Fibroblast of skin of right biceps (primary cell): ENCODE measurements at places on chromosomes 7 and 10.

DNA sequence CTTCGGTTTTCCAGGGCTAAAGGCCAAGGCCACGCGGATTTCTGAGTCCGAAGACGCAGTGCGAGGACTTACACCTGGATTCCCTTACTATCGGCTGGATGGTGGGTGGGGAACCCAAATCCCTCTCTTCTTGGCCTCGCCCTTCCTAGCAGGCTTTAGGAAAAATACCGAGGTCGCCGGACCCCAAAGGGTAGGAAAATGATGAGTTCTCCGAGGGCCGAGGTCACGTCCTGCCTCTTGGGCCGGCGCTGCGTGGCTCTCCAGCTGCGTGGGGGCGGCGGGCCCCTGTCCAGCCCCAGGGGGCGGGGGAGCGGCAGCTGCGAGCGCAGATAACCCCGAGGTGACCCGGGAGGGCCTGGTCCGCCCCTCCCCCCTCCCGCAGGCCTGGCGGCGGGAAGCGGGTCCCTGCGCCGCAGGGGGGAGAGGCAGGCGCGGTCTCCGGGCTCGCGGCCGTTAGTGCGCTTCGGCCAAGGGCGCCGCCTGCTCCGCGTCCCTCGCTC, 805 bp upstream of the HMX3 start:
- DNase-seq: no peak

DNA sequence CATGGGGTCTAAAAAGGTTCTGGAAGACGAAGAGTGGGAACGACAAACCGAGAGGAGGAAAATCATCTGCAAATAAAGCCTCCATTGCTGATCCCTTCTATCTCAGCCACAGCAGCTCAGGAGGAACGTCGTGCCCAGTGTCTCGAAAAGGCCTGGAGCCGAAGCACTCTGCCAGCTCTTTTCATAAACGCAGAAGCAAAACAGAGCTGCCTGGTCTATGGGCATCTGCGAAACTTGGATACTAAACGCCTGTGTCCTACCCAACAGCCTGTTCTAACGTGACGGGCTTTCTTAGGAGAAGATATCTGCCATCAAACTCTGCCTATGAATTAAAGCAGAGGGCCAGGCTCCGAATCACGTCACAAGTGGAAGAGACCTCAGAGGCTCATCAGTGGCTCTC, 68.7 kb downstream of the GNA12 start:
- no peak for DNase-seq

- DNase-seq: no peak
Measured at GRCh38 chr7:129498021-129498420, 4.3 kb upstream of the SMKR1 start.

DNA sequence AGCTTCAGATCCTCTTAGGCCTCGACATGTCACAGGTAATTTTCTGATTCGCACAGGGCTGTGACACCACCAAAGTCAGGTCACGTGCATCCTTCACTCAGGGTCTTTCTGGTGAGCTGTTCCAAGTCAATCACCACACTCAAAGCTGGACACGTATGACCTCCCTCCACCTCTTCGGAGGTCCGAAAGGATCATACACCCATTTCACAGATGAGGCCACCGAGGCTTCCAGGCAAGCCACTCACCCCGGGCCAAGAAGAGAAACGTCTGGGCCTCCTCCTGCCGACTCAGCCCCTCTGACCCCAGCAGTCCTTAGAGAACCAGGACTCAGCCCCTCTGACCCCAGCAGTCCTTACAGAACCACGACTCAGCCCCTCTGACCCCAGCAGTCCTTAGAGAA, 74.6 kb downstream of the FOXL3 start:
- DNase-seq: no peak

DNA sequence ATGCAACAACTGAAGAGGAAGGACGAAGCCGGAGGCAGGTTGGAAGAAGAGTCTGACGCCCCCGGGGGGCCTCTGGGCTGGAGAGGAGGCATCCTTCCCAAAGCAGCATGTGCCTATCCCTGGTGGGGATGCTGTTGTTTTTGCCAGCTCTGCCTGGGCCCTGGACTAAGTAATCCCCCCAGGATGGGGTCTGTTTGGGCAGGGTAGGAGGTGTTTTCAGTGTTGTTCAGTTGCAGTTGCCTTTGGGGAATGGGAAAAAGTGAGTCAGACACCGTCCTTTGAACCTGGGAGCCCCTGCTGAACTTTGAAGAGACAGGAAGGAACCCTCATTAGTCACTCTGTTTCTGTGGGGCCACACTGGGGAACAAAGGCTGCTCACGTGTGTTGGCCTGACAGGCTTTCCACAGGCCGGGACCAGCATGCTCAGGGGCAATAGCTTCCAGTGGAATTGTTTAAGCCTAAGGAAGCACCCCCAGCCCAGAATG, 35.2 kb upstream of the GDF10 start:
- no peak for DNase-seq

- DNase-seq: no peak
Measured at GRCh38 chr10:15043674-15044073, at the start of gene OLAH. TSS of gene OLAH (plus strand) at chr10:15043943. CDS start at chr10:15047289, 3,346 bp downstream.

GRCh38 chr7:31919678-31920369, 150.4 kb downstream of the PDE1C start:
- no peak for DNase-seq

DNA sequence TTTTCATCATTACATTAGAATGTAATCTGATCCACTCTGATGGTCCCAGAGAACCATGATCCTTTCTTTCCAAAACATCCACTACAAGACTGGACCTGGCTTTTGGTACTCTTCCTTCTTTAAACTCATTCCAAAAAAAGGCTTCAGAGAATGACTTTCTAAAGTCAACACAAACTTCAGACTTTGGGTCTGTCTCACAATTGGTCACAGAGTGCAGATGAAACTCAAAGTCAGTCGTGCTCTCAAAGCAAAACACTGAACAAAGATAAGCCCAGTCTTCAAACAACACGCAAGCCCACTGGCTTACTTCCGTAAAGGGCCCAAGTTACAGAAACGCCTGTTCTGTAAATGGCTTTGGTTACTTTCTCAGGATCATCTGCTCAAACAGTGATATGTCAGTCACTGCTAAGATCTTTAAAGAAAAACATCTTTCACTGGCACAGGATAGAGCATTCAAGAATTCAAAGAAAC, 250.9 kb upstream of the MKLN1 start:
- DNase-seq: peak; percentile 33

- no peak for DNase-seq
Measured at GRCh38 chr7:142168746-142169145, 57.2 kb downstream of the MGAM2 start.

DNA sequence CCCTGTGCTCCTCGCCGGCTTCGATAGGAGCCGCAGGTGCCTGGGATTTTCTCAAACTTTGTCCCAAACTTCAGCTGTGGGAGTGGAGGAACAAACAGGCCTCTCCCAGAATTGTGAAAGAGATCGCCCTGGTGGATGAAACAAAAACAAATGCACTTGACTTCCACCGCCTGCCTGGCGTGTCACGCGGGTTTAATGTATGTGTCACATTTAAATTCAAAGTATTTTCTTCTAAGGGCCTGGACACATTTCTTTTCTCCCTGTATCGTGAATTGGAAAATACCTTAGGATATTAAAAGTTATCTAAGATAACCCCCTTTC, 694 bp upstream of the WASL start:
- peak; percentile 71 for DNase-seq

DNA sequence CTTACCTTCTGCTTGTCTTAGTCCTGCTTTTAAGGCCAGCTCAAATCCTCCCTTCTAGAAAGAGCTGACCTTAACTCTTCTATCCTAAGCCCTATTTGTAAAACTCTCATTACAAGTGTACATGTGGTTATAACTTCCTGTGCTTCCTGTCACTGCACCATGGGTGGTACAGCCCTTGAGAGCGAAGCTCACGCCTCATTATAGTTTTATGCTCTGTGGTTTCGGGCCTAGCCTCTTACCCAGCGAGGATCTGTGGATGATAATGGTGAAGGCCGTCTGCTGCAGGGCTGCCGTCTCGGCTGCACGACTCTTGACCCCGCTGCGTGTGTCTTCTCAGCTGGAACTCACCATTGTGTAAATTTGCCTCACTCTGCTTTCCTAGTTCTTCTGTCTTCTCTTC, 74.6 kb downstream of the CUL1 start:
- peak; percentile 34 for DNase-seq

DNA sequence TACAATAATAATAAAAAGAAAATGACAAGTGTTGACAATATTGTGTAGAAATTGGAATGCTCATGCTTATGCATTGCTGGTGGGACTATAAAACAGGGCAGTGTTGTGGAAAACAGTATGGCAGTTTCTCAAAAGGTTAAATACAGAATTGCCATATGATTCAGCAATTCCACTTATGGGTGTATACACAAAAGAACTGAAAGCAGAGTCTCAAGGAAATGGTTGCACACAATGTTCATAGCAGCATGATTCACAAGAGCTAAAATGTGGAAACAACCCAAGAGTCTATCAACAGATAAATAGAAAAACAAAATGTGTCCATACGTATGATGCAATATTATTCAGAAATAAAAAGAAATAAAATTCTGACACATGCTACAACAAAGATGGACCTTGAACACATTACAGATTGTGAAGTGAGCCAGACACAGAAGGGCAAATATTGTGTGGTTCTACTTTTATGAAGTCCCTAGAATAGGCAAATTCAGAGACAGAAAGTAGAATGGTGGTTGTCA, 64.8 kb upstream of the GRM8 start:
- DNase-seq: no peak

DNA sequence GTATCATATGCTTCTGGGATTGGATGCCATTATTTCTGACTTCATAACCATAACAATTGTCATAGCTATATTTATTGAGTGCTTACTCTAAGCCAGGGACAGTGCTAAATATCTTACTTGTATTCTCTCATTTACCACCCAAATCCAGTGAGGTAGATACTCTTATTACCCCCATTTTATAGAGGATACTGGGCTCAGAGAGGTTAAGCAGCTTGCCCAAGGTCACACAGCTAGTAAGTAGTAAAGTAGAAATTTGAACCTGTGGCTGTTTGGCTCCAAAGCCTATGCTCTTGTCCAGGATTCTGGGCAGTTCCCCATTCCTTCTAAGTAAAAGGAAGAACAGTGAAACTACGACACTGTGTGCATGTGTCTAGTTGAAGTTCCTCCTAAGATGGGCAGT, 56.5 kb downstream of the COL13A1 start:
- no peak for DNase-seq

GRCh38 chr10:1190052-1190395, 133.8 kb downstream of the WDR37 start:
- no peak for DNase-seq

DNA sequence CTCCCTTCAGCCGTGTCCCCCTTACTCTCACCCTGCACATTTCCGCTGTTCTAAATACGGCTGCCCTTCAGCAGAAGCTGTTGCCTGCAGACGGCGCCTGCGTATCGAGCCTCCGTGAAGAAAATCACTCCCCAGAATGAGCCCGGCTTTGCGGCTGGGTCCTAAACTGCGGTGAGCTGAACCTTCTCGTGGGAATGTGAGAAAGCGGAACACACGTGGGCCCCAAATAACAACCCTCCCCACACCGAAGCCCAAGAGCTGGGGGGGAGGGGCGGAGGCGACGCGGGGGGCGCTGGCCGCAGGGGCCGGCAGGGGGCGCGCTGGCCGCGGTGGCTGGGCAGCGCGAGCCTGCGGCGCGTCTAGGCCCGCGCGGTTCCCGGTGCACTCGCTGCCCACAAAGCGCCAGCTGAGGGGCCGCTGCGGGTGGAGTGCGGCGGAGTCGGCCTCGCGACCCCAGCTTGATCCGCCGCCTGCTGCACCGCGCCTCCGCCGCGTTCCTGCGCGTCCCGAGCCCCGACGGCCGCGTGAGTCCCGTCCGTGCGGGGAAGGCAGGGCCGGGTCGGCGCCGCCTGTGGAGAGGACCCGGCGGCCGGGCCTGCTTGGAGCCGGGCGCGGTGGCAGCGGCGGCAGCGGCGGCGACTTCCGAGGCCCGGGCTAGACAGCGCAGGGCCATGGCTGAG, at the start of gene ZNF398:
TSS of gene ZNF398 (plus strand) at position 382 of the 680 bp plus-strand sequence. CDS start at position 672, 290 bp downstream.
- peak; percentile 84 for DNase-seq

DNA sequence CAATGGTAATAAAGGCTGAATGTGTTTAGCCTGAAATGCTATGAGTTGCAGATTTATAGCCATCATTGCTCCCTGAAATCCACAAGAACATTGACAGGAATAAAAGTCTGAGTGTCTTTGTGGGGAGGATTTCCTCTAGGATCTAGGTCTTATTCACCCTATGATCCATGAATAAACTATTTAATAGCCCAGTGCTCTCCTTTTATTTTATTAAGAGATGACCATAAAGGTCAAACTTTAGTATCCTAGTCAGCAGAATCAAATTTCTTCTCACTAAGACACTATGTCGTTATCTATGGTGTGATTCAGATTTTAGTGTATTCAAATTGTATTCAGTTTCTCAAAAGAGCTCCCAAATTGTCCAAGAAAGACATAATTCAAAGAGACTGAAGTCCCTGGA, 67.8 kb upstream of the AKR1E2 start:
- DNase-seq: peak; percentile 41

GRCh38 chr10:107554333-107554732, 389.8 kb upstream of the SORCS1 start:
- no peak for DNase-seq

- DNase-seq: peak; percentile 56
Measured at GRCh38 chr7:7103343-7104313, 78.7 kb upstream of the C1GALT1 start.

GRCh38 chr7:36633377-36633776, 90.9 kb downstream of the AOAH start:
- DNase-seq: no peak

GRCh38 chr7:55427342-55427741, 62.2 kb downstream of the LANCL2 start:
- peak; percentile 52 for DNase-seq

- DNase-seq: no peak
Measured at GRCh38 chr10:68142761-68143160, 33.5 kb downstream of the MYPN start.

DNA sequence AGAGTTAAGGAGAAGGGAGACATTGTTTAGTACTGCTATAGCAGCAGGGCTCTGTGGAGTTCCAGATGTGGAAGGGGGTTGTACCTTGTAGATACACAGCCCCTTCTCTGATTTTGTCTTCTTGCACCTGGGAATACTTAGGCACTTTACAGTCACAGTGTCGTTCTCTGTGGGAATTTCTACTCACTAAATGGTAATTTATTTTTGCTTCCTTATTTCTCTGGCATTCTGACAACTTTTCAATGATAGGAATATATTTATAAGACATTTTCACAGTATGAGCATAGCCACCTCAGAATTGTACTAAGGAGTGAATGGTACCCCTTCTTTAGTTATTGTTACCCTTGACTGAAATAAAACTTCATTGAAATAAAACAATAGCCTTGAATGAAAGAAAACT, 132.8 kb downstream of the SUGCT start:
- DNase-seq: no peak

DNA sequence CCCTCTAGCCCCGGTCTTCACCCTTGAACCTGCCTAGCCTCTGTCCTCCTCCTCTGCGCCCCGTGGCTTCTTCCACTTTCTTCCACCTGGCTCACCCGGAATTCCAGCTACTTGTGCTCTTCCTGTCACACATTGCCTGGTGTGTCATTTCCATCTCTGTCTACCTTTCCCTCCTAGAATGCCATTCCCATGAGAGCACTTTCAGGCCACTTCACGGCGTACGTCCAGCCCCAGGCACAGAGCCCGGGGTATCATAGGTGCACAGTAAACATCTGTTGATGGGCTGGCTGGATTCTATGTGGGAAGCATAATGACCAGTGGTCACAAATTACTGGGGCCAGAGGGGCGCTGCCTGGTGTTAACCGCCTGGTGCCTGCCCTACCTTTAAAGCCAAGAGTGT, 161.3 kb downstream of the CUX1 start:
- DNase-seq: no peak

GRCh38 chr7:81327468-81328266, 408.8 kb upstream of the SEMA3C start:
- DNase-seq: peak; percentile 27
